ENCODE measurements at places on chromosomes 6 and 20. TPM values are rescaled to one million over a fixed set of nuclear protein-coding genes. Genes with fewer than 3 reads are reported as not detected.

The SLC16A10 gene
- 24.4 TPM for total RNA-seq

DNA sequence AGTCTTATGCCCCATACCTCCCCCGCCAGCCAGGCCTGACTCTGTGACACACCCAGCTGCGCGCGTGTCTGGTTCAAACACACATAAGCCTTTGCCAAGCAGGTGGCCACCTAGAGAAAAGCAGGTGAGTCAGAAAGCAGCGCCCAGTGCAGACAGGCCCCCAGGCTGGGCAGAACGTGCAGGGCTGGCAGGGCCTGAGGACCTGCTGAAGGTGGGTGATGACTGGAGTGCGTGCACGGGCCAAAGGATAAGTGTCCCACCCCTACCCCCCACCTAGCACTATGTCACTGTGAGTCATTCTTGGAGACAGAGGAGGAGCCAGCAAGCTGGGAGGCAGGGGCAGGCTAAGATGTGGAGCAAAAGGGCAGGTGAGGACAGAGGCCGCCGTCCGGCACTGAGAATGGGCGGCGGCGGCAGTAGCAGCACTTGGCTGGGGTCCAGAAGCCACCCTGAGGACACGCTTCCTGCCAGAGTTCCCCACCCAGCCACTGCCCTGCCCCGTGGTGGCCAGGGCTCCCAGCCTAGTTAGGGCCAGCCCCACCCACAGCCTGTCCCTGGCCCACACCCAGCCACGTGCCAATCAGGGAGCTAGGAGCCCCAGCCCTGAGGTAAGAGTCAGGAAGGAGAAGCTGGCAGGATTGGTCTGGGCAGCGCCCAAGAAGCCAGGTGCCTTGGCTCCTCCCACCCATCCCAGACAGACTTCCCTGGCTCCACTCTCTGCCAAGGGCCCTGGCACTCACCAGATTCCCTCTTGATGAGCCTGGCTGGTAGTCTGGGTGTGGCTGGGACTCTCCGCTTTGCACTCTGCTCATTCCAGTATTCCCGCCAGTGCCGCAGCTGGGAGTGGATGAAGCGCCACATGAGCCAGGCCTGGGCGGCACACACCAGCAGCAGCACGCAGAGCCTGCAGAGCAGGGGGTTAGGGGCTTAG lies 72.7 kb downstream of the TRAM2 start:
- no peak overlapping the region for H3K27ac ChIP-seq
- DNase-seq = no peak
- H3K4me3 ChIP-seq = no peak overlapping the region

DNA sequence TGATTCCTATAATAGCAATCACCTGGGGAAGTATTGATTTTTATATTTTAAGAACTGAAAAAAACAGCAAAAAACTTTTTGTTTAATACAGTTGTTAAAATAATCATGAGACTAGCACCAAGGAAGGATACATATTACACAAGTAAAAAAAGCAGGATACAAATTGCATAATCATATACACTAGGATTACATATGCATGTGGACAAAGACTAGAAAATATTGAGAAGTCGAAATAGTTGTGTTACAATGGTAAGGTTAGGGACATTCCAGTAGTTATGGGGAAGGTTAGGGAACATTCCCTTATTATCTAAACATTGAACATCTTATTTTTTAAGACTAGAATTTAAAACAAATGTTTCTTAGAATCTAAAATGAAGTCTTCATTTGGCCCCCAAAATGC lies 9.5 kb downstream of the NUS1 start:
- H3K27me3 ChIP-seq = no peaks in the 10 kb centered on the region
- no peak overlapping the region for H3K4me3 ChIP-seq
- DNase-seq = no peak

- peaks cover 8% of the 10 kb centered on the region for H3K4me1 ChIP-seq
- no peak overlapping the region for H3K27ac ChIP-seq
- DNase-seq = no peak
Measured at GRCh38 chr6:125157725-125158124, 4.2 kb downstream of the TPD52L1 start.

- no peak overlapping the region for H3K27ac ChIP-seq
- no peak overlapping the region for H3K4me3 ChIP-seq
- no peaks in the 10 kb centered on the region for H3K27me3 ChIP-seq
- no peaks in the 10 kb centered on the region for H3K4me1 ChIP-seq
- no peaks in the 10 kb centered on the region for H3K36me3 ChIP-seq
- no peak for DNase-seq
Measured at GRCh38 chr6:140062043-140063020, 687.9 kb upstream of the CITED2 start.

DNA sequence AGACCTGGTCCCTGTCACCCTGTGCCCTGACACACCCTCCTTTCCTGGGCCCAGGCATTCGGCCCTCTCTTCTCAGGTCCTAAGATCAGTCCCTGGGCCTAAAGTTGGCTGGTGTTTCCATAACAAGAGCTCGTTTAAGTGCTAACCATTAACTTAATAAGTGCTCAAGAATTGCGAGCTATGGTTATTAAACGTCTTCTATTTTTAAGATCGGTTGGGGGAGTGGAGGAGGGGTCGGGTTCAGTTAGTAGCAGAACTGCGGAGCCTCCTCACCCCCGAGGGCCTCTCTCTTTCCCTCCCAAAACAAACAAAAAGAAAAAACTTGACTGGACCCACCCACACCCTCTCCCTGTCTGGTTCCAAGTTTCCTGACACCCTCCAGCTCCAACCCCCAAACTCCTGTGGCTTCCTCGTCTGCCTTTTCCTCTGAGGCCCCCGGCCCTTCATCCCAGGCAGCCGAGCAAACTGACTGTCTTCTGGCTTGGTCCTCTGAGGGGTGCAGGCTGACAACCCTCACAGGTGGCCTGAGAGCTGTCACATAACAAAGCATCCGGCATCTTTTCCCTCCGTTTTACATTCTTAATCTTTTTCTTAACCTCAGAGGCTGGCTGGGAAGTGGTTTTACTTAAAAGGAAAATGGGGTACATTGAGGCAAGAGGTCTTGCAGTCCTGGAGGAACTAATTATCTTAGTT lies 2.0 kb downstream of the STK35 start:
- H3K4me1 ChIP-seq = peaks cover 56% of the 10 kb centered on the region
- H3K36me3 ChIP-seq = peaks cover 16% of the 10 kb centered on the region
- H3K27me3 ChIP-seq = no peaks in the 10 kb centered on the region
- DNase-seq = no peak

DNA sequence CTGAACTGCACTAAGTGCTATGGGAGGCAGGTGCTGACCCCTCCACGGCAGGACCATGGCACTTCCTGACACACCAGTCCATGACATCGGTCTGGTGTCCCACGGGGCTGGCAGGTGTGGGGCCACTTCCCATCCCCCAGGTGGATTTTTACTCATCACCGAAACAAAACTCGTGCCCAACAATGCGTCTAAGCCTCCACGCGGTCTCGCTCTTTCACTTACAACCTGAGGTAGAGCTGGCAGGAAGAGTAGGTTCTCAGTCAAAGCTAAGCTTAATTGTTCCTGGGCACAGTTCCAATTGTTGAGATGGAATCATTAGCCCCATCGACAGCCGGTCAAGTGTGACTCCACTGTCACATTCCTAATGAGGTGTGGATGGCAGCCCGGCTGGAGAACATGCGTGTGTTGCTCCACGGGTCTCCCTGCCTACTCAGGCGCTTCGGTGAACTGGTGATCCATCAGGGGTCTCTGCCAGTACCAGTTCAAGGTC lies 125.7 kb downstream of the SLC23A2 start:
- DNase-seq = no peak
- no peak overlapping the region for H3K27ac ChIP-seq
- no peak overlapping the region for H3K4me3 ChIP-seq
- peaks cover 33% of the 10 kb centered on the region for H3K36me3 ChIP-seq
